Placental pericyte (primary cell): ENCODE measurements at places on chromosomes 13 and 19. TPM values are rescaled to one million over a fixed set of nuclear protein-coding genes. Genes with fewer than 3 reads are reported as not detected.

Gene SCN1B
- total RNA-seq: 4.4 and 4.7 TPM in 2 replicates

Gene C13orf42
- not detected in 2 replicates for total RNA-seq

Gene SDHAF1
- total RNA-seq: 12.0 and 17.3 TPM in 2 replicates

Gene KIR2DL3
- not detected in 2 replicates for total RNA-seq

Gene CGB8
- not detected in 2 replicates for total RNA-seq

Gene SPACA4
- not detected in 2 replicates for total RNA-seq

Gene ZNF90
- 0.88 and 1.4 TPM in 2 replicates for total RNA-seq

Gene OR4F17
- total RNA-seq: not detected in 2 replicates

Gene PPM1N
- total RNA-seq: 0.43 and 1.5 TPM in 2 replicates

Gene PCDH17
- total RNA-seq: 0.14 TPM in 1 of 2 replicates, not detected in the other

Gene IFNL1
- total RNA-seq: not detected in 2 replicates

Gene ACP5
- total RNA-seq: 10.3 and 12.7 TPM in 2 replicates

Gene STXBP2
- 15.7 and 60.4 TPM in 2 replicates for total RNA-seq
